ENCODE measurements at places on chromosomes 5 and 9.

- DNase-seq: no peak
These were observed 50.3 kb downstream of the SLC22A5 start for GRCh38 chr5:132419502-132420468.

- no peak for DNase-seq
These were observed 50.7 kb downstream of the P4HA2 start for GRCh38 chr5:132176987-132177386.

DNA sequence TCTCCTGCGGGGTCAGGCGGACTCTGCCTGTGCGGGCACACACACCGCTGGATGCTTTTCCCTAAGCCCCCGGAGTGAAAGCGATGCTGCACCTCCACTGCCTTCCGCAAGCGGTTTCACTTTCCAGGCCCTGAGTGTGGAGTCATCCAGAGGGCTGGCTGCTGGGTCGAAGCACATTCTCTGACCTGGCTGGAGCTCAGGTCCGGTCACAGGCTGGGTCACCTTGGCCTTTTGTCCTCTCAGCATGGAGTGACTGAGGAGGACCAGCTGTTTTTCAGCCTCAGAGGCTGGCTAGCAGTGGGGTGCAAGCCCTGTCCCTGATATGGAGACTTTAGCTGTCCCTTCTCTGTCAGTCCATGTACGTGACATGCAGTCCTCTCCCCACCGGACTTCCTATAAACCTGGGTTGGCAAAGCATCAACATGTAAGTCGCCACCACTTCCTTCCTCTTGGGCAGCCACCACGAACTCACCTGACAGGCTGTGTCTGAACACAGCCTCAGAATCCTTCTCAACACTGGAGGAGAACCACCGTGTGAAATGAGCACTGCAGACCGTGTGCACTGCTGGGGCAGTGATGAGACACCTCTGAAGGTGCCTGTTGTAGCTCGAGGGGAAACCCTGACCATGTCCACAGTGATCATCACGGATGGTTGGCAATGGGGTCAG is 51.3 kb downstream of the GADD45G start:
- no peak for DNase-seq

DNA sequence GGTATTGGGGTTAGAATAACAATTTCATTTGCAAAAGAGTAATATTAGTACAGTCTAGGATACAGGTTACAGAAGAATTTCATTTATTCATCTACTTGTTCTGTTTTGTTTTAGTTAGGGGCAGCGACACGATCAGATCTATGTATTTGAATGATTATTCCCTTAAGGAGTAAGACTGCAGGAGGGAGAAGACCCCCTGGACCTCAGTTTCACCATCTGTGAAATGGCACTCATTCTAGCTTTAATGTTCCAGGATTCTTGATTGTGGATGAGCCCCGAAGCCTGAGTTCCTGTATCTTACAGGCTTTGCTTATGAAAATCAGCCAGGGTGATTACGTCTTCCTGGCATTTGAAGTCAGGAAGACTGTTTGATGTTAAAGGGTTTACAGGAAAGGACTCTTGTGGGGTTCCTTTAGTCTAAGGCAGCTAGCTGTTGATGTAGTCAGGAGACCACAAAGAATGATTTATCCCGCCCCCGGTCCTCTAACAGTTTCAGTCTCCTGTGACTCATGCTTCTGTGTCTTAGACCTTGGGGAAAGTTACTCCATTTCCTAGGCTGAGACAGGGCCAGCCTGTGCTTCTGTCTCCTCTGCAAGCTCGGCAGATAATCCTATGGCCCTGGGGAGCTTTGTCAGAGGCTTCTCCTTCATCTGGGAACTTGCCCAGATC is 11.5 kb downstream of the SMIM3 start:
- no peak for DNase-seq

DNA sequence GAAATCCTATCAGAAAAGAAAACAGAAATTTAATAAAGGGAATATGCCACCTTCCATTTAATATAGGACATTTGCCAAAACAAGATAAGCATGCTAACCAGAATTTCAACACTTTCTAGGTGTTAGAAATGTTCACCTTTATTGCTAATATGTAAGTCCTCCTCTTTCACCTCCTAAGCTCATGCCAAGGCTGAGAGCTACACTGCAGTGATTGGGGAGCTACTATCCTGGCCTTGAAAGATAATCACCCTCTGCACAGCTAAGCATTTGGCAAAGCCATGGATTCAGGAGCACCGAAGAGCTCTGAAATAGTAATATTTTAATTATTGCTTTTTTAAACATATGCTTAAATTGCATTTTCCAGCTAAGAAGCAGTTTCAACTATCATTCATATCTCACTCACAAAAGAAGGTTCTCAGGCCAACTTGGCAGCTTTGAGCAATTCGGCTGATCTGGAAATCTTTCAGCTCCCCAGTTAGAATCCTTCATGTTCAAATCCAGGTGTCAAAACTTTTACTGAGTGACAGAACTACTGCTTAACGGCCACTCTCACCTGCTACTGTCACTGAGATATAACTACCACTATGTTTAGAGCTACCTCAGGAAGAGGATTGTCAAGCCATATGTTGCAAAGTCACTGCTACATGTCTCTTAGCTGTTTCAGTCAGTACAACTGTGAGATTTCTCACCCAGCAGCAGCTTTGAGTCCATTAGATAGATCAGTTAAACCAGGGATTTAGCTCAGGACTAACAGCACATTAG is 302.0 kb downstream of the NFIB start:
- DNase-seq: no peak

GRCh38 chr9:89473762-89474469 is 24.0 kb downstream of the SEMA4D start:
- no peak for DNase-seq

DNA sequence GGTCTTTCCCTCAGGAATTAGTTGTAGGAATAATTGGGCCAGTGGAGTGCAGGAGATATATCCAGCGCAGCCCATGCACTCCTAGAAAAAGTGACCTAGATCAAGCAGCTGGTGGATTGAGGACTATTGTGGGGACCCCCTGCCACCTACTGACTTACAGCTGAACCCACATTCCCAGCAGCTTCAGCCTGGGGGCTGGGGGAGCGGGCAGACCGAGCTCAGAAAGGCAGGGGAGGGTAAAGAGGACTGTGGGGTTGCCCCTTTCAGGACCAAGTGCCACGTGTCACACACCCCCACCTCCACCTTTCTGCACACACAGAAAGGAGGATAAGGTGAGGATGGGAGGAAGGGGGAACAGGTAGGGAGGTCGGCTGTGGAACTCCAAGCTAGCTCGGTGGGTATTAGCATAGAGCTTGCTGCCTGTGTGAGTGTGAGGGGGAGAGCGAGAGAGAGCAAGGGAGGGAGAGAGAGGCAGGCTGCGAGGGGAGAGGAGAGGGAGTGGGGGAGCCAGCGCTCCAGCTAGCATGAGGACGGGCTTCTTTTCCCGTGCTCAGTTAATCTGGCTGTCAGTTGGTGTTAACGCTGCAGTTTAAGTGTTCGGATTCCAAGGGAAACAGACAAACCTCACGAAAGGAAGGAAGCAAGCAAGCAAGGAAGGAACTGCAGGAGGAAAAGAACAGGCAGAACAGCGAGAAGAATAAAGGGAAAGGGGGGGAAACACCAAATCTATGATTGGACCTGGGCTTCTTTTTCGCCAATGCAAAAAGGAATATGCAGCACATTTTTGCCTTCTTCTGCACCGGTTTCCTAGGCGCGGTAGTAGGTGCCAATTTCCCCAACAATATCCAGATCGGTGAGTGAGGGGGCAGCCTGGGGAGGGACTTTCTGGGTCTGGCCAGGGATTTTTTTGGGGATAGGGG is at the start of gene GRIA1:
Gene GRIA1, plus strand, starts transcription at position 553 of the 920 bp plus-strand sequence.
- DNase-seq: no peak

DNA sequence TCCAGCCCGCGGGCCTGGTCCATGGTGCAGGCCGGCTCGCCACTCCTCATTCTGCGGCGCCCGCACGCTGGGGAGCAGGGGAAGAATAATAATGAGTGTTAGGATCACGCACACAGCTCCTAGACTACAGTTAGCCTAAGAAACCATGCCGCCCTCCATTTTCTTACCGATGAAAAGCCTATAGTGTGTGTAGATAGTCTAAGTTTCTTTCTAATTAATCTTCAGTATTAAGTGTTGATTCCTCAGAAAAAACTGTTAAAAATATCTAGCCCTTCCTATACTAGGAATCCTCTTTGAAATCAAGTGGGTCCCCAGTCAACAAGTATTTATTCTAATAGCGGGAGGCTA is 9.3 kb downstream of the ZBED3 start:
- DNase-seq: no peak

DNA sequence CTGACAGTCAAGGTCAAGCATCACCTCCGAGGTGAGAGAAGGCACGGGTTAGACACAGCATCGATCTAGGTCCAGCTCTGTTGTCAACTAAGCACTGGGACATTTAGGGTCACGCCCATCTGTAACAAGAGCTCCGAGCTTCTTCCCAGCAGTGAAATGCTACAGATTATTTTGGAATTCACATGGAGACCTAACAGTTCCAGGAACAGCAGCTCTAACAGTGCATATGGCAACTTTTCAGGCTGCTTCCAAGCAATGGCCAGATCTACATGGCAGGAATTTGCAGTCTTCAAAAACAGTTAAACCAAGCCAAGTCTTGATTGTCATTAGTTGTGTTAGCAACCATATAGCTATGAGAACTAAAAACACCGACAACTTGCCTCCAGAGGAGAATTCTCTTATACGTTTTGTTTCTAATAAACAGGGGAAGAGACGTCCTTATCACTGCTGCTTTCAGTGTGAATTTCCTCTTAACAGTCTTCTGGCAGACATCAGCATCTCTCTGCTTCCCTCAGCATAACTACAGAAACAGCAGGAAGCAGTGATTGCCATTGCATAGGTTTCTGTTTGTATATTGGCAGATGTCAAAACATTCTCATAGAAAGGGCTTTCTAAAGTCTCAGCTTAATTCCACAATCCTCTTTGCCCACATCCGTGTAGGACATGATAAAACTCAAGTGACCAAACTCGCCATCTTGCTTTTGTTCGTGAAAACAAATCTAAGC is 242.1 kb upstream of the DAPK1 start:
- no peak for DNase-seq

DNA sequence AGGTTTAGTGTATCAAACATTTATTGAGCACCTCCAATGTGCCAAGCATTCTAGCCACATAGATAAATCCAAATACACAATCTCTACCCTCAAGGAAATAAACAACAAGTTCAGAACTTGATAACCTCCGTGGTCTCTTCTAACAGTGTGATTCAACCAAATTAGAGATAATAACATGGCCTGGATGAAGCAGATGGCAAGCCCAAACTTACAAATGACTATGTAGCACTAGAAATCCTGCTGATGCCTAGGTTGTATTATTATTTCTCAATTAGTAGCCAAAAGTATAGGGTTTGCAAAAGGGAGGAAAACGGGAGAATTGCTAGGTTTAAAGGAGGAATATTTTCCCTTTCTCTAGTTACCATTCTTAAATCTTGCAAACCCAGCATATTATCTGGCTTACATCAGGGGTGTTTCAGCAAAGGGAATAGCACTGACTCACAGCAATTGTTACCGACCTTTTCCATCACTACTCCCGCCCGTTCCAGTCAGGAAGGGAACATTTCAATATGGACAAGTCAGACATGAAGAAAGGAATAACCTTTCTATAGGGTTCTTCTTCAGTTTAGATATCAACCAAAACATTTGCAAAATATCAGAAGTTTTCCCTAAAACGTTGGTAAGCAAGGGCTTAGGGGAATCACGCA is 2.3 kb downstream of the DPYSL3 start:
- DNase-seq: no peak

- DNase-seq: peak; percentile 4
These were observed 87.0 kb upstream of the CCL21 start for GRCh38 chr9:34796924-34797323.

- DNase-seq: no peak
These were observed 3.4 kb upstream of the F12 start for GRCh38 chr5:177412603-177413233.

DNA sequence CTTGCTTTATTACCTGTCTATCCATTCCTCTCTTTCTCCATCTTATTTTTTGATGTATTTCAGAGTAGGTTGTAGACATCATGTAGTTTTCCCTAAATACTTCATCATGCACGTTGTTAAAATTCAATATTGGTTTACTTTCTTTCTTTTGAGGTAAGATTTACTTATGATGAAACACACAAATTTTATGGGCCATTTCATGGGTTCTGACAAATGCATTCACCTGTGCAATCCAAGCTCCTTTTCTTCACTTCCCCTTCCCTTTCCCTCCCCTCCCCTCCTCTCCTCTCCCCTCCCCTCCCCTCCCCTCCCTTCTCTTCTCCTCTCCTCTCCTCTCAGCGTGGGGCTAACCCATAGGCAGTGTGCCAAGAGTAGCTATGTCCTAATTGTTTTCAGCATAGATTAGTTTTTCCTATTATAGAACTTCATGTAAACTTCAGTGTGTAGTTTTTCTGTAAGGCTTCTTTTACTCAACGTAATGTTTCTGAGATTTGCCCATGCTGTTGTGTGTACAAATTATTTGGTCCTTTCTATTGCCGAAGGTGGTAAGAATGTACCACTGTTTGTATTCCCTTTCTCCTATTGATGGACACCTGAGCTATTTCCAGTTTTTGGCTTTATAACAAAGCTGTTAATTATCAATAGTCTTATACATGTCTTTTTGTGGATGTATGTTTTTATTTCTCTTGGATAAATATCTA is 92.9 kb upstream of the CLINT1 start:
- DNase-seq: no peak

DNA sequence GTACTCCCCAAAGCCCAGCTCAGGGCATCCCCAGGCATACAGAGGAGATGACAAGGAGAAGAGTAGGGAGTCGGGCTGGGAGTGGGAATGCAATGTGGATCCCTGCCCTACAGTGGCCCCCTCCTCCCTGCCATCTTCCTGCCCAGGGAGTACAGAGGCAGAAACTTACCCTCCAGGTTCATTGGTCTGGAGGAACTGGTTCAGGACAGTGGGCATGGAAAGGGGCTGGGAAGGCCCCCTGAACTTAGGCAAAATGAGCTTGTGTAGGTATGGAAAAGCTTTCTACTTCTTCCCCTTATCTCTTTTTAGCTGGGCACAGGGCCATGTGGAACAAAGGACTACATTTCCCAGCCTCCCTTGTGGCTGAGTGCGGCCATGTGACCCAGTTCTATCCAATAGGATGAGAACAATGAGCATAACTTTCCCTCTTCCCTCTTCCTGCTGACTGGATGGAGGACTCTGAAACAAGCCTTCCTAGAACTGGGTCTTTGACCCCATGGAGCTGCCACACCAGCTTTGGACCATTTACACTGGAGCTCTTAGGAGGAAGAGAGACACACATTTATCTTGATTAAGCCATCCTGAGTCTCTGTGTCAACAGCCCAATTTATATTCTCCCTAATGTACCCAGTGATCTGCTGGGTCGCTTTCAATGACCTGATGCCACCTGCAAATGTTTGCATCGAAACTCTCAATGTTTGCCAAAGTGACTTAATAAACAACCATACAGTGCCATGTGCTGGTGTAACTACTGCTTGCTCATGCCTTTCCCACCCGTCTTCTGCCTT is 25.0 kb upstream of the HMCN2 start:
- peak; percentile 14 for DNase-seq

- DNase-seq: no peak
These were observed 43.7 kb upstream of the SLIT3 start for GRCh38 chr5:169344629-169345028.

All from NCI-H187 treated with DMSO at 0.1 percent for 48 hours (cell line).